ENCODE measurements at places on chromosomes 11 and 22. TPM values are rescaled to one million over a fixed set of nuclear protein-coding genes. Genes with fewer than 3 reads are reported as not detected.

DNA sequence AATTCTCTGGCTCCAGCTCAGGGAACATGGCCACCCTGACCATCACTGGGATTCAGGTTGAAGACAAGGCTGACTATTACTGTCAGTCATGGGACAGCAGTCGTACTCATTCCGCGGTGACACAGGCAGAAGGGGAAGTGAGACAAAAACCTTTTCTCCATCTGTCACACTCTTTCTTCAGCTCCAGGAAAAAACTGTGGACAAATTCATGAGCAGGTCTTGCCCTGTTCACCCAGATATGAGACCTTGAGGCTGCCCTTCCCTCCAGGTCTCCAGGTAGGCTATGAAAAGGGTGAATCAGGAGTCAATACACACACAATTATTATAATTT lies 39.4 kb upstream of the GGTLC2 start:
- DNase-seq = no peak

GRCh38 chr22:38782402-38783094 lies 11.4 kb downstream of the DNAL4 start:
- no peak for DNase-seq

- no peak for DNase-seq
Measured at GRCh38 chr22:43446916-43447315, 35.1 kb downstream of the MPPED1 start.

DNA sequence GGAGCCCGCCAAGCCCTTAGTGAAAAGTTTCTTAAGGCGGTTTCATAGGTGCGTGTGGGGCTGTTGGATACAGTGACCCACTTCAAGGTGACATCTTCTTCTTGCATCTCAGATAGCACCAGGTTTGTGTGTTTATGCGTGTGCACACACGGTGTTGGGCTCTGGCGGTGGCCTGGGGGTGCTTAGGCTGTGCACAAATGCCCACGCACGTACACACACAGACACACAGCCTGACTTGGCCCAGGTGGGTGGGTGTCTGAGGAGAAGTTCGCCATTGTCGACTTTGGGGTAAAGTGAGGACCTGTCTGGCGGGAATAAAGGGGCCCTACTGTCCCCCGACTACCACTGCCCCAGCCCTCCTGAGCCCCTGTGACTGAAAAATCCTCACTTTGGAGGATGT lies 103.8 kb downstream of the KCNQ1 start:
- peak; percentile 12 for DNase-seq

- DNase-seq = no peak
Measured at GRCh38 chr11:83219095-83219494, 25.6 kb downstream of the ANKRD42 start.

GRCh38 chr11:110075105-110075846 lies 17.9 kb upstream of the ZC3H12C start:
- DNase-seq = peak; percentile 25

DNA sequence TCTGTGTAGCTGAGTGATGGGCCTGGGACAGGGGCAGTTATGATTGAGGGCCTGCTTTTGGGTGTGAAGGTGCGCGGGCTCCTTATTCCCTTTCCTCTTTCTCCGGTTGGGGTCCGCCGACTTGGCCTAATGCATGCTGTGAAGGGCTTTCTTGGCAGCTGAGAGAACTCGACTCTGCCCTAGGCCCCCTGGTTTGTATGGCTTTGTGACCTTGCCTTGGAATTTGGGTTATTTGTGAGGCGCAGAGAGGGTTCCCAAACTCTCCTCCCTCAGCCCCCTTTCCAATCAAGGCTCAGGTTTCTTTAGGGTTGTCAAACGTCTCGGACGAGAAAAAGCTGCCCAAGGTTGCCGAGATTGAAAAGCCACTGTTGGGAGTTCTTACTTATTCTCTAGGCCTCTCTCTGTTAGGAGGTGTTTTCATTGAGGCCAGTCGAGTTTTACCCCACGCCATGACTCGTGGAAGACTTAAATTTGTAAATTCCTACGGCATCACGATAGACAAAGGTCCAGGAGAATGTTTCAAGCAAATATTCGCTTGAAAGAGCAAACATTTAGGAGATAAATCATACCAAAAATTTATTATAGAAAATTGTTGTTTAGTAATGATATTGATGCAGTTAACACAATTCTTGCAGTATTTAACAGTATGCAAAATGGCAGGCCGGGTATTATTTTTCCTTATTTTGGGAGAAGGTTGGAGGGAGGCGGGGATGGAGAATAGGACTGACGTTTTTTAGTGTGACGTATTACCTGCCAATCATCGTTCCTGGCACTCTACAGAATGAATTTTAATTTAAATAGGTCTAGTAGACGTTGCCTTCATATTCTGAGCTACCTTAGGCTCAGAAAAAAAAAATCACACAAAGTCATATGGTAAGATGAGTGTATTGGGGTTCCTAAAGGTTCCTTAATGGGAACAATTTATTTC lies 689 bp downstream of the PDHX start:
- DNase-seq = no peak

- no peak for DNase-seq
Measured at GRCh38 chr11:104090767-104091166, 54.3 kb downstream of the DDI1 start.

GRCh38 chr22:33722816-33723215 lies 197.5 kb downstream of the LARGE1 start:
- no peak for DNase-seq

- no peak for DNase-seq
Measured at GRCh38 chr11:75024764-75025211, 36.1 kb downstream of the NEU3 start.

- DNase-seq = peak; percentile 69
Measured at GRCh38 chr11:16981651-16982194, 32.5 kb downstream of the PLEKHA7 start.

DNA sequence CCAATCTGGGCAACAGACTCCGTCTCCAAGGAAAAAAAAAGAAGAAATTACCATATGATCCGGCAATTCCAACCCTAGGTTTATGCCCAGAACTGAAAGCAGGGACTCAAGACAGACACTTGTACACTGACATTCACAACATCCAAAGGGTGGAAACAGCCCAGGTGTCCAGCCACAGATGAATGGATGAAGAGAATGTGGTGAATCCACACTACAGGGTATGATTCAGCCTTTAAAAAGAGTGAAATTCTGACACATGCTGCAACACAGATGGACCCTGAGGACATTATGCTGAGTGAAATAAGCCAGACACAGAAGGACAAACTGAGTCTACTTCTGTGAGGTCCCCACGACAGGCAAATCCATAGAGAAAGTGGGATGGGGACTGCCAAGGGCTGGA lies 43.9 kb downstream of the SGSM3 start:
- no peak for DNase-seq

DNA sequence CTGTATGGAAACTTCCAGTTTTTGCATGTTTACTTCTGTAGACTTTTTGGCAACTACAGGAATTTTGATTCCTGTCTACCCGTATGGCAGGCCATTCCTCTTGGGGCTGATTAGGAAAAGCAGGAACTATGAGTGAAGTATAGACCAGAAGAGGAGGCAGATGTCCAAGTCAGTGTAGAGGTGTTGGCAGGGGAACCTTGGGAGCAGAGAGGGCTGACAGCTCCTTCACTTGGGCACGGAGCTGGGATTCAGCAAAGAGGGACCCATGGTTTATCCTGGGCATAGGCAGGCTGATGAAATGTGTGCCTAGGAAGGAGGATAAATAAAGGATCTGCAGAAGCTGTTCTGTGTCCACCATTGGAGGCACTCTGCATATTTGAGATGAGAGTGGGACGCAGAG lies 33.1 kb downstream of the TREH start:
- no peak for DNase-seq

- no peak for DNase-seq
Measured at GRCh38 chr22:46588279-46589140, 31.7 kb upstream of the GRAMD4 start.

- no peak for DNase-seq
Measured at GRCh38 chr11:46222490-46223251, 54.8 kb upstream of the CREB3L1 start.

DNA sequence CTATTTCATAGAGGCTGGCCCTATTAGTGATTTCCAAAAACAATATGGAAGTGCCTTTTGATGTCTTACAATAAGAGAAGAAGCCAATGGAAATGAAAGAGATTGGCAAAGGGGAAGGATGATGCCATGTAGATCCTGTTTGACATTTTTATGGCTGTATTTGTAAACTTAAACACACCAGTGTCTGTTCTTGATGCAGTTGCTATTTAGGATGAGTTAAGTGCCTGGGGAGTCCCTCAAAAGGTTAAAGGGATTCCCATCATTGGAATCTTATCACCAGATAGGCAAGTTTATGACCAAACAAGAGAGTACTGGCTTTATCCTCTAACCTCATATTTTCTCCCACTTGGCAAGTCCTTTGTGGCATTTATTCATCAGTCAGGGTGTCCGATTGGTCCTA lies 91.4 kb downstream of the CD44 start:
- DNase-seq = no peak

DNA sequence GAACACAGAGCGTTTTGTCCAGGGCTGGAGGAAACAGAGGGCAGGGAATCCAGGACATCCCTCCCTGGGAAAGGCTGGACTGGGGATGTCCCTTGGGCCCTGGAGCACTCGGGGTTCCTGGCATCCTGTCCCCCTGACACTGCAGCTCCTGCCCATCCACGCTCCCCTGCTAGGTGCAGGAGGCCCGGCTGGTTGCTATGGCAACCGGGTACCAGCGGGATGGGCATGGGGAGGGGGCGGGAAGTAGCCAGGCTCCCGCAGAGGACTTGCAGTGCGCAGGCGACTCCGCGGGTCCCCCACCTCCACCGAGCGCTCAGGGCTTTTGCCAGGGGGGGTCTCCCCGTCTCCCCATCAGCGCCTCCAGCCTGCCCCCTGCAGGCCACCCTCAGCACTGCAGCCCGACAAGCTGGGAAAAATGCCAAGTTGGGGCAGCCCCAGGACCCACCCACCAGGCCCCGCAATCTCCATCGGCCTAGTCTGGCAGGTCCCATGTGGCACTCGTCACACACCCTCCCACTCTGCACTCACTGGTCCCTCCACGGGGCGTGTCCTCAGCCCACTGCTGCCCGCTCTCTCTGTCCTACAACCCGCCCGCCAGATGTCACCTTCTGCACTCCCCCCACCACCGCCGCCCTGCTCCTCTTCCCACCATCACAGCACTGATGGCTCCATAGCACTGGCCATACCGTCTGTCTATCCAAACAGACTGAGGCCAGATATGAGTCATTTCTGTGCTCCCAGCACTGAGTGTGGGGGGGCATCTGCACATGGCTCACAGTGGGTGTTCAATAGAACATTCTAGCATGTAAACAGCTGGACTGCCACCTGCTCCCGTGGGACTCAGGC lies 31.5 kb downstream of the KIAA0930 start:
- DNase-seq = no peak

- DNase-seq = no peak
Measured at GRCh38 chr11:2191883-2192282, 20.3 kb upstream of the TH start.

Gene EFCAB6
- total RNA-seq = 2.3 TPM

Gene OR52I2
- not detected for total RNA-seq

Gene KCNA4
- not detected for total RNA-seq

Gene TRIM49
- total RNA-seq = not detected

Gene NTM
- total RNA-seq = 4.4 TPM

Gene TRMU
- total RNA-seq = 22.6 TPM

Gene VPREB1
- not detected for total RNA-seq

Gene SCN2B
- 0.12 TPM for total RNA-seq
